ENCODE measurements at places on chromosomes 5 and 9. TPM values are rescaled to one million over a fixed set of nuclear protein-coding genes. Genes with fewer than 3 reads are reported as not detected.

- DNase-seq, result no peak
Measured at GRCh38 chr5:136677217-136677616, 311.9 kb upstream of the TRPC7 start.

IGFBPL1 gene
- not detected for polyA plus RNA-seq

GRCh38 chr9:20698782-20699181 is 14.7 kb downstream of the FOCAD start:
- DNase-seq, result no peak

- DNase-seq, result no peak
Measured at GRCh38 chr9:112620388-112620787, 97.5 kb downstream of the INIP start.

GRCh38 chr5:6568383-6568782 is 64.5 kb downstream of the NSUN2 start:
- no peak for DNase-seq

SLC6A18 gene
- not detected for polyA plus RNA-seq

CCDC152 gene
- polyA plus RNA-seq, result 2.0 TPM

COL15A1 gene
- polyA plus RNA-seq, result 0.33 TPM

- peak; percentile 54 for DNase-seq
Measured at GRCh38 chr5:180201051-180201987, 7.7 kb downstream of the RASGEF1C start.

Data from spleen (tissue), 13 donors.